ENCODE measurements at places on chromosomes 2 and 18.

DNA sequence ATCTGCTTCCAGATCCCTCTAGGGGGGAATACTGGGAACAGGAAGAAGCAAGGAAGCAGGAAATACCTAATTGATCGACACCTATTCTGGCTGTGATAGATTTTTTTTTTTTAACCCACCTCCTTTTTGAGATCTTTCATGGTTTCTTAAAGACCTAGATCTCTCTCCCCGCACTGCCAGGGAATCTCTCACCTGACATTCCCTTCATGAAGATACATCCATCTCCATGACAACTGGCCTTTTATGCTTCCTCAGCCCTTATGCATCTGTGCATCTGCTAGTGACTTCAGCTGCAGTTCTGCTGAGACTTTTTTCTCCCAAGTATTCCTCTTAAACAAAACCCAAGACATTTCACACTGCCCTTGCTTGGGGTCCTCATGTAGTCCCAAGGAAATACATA lies 21.1 kb upstream of the CPO start:
- DNase-seq, result no peak

DNA sequence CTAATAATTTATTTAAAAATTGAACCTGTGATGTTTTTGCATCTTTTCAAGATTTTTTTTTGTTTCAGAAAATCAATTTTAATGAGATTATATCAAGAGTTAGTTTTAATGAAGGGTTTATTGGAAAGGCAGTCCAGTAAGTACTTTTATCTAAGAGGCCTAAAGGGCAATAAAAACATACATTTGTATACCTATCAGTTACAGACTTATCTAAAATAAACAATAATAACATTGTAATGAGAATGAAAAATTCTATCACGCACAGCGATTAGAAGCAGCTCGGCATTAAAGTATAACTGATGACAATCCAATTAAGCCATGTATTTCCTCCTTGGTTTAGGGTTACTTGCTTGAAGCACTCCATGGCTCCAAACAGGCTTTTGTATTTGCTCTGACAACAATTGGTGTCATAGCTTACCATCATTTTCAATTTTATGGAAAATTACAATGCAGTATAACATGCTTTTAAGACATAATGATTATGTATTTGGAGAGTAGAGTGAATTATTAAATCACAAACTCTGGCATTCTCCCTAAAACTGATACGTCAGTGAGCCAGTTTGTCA lies 629.4 kb downstream of the TSN start:
- no peak for DNase-seq

- DNase-seq, result no peak
Measured at GRCh38 chr2:231671270-231672050, 36.9 kb upstream of the PTMA start.

DNA sequence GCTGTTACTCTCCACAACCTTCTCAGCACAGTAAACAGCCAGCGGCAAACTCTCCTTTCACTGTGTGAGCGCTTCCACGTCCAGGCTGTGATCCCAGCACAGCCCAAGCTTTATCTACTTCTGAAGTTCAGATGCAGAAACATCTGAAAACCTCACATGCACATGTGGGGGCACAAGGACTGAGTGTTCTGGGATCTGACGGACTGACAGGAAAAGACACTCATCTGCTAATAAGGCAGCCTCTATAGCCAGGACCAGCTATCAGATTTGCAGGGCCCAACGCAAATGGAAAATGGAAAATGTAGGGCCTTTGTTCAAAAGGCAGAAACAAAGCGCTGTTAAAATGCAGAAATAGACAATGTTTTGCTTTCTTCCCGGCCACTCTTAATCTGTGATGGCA lies 133.8 kb upstream of the ARHGAP28 start:
- peak; percentile 58 for DNase-seq

- no peak for DNase-seq
Measured at GRCh38 chr2:140526575-140526974, 1604.2 kb downstream of the LRP1B start.

- no peak for DNase-seq
Measured at GRCh38 chr2:174004905-174005605, 39.9 kb upstream of the SP3 start.

- no peak for DNase-seq
Measured at GRCh38 chr2:111634995-111635538, 248.9 kb downstream of the ANAPC1 start.

DNA sequence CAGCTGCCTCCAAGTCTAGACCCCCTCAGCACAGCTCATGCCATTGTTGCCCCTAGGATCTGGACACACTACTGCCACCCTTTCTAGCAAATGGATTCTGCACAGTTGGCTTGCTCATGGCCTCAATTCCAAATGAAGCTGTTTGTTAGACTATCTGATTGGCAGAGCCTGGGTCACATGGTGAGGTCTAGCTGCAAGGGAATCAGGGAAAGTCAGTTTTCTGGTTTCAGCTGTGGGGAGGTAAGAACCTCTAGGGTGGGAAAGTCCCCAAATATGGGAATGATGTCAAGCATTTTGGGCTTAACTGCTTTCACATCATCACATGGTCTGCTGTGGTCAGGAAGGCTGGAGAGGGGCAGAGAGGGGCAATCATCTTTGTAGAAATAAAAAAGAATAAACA lies 150.4 kb upstream of the ITGA6 start:
- DNase-seq, result no peak

GRCh38 chr2:64769392-64770044 lies 115.8 kb upstream of the SERTAD2 start:
- DNase-seq, result no peak

DNA sequence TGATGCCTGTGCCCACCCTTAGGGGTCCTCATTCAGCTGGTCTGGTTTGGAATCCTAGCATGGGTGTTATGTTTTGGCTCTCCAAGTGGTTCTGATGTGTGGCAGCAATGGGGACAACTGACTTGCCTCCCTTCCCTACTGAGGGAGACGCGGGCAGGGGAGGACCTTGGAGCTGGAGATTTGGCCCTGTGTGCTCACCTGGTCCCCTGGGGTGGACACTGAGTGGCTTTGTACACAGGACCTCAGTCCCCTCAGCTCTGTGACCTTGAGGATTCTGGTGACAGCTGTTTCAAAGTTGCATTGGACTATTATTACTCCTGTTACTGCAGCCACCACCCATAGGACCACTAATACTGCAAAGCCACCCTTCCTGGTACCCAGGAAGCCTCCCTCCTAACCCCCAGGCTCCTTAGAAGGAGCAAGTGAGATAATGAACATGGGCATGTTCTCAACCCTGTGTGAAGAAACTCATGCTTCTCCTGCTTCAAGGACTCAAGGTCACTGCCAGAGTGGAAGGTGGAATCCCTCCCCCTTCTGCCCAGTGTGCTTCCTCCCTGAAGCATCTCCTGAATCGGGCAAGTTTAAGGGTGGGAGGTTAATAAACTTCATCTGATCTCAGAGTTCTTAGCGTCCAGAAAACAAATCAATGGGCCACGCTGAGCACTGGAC lies 26.5 kb downstream of the TMEM182 start:
- DNase-seq, result no peak

DNA sequence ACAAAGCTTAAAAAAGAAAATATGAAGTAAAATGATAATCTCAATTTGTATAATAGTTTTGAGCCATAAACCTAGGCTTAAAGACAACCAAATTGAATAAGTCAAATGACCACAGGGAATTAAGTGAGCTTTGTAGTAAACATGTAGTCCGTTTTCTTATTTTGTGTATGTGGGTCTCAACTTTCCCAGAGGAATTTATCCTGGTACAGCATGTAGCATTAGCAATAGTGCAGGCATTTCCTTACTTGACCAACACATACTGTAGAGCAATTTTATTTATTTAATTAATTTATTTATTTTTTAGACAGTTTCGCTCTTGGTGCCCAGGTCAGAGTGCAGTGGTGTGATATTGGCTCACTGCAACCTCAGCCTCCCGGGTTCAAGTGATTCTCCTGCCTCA lies 37.5 kb upstream of the MTCL1 start:
- no peak for DNase-seq

GRCh38 chr2:161415987-161416707 lies at the start of gene TBR1:
TBR1 (plus strand) TSS chr2:161416297; CDS start chr2:161416411, 114 bp downstream.
- no peak for DNase-seq

GRCh38 chr2:46411985-46412384 lies 67.4 kb upstream of the TMEM247 start:
- DNase-seq, result no peak

- peak; percentile 35 for DNase-seq
Measured at GRCh38 chr18:21682371-21683051, 22.1 kb downstream of the ABHD3 start.

DNA sequence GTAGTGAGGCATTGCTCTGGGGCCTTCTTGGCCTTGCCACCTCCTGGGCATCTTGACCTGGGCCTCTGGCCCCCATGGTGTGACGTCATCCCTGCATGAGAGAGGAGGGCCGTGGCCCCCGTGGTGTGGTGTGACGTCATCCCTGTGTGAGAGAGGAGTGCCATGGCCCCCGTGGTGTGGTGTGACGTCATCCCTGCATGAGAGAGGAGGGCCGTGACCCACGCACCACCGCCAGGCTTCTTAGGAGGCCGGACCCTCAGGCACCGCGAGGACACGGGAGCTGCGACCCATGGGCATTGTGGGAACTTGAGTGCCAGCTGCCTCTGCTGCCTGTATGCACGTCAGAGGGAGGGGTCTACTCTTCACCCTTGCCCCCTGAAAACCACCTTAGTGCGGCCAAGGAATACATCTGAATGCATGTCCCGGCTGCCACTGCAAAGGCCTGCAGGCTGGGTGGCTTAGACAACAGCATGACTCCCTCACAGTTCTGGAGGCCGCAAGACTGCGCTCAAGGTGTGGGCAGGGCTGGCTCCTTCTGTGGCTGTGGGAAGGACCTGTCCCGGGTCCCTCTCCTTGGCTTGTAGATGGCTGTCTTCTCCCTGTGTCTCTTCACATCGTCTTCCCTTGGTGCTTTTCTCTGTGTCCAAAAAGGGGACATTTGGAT lies 20.8 kb upstream of the OTOS start:
- DNase-seq, result no peak

DNA sequence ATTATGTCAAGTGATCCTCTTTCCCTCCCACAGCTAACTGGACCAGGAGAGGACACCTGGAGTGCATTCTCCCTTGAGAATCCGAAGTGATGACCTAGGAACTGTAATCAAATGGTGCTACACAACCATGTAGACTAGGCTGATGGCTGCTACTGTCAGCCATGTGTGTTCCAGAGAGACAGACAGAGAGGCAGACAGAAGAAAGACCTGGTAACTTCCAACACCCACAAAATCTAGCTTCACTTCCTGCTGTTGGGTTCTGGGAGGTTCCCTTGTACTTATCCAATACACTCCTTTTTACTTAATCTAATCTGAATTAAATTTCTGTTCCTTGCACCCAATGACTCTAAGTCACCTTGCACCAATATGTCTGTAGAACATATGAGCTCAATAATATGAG lies 72.3 kb downstream of the AAK1 start:
- DNase-seq, result no peak

GRCh38 chr2:3042601-3043585 lies 334.7 kb downstream of the EIPR1 start:
- DNase-seq, result no peak

DNA sequence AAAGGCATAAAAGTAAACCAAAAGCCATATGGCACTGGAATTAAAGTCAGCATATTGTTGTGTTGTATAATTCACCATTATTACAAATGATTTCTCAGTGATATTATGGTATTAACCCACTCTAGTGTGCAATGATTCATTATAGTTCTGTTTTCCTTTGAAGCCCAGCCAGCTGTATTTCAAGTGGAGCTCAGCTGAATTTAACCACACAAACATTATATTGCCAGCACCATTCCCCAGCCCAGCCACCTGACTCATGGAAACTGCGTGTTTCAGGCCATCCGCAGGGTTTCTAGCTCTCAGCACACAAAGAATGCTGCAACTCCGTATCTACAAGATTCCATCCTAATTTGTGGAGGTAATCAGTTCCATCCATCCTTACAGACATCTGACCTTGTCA lies 166.8 kb upstream of the CHAC2 start:
- no peak for DNase-seq

DNA sequence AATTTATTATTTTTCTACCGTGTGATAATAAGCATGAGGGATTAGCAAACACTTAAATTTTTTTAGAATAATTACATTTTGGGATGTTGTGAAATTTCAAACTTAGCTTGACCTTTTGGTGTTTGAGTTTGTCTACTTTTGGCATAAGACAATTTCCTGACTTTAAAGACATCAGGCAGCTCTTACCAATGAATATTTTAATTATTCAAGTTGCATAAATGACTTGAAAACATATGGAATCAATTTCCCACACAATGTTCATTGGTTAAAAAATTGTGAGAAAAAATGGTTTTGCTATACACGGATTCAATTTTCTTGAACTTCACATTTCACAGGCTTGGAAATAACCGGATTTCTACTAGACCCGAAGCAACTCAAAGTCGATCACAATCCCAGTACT lies 243.4 kb downstream of the IKZF2 start:
- DNase-seq, result no peak

GRCh38 chr2:218129458-218130135 lies 3.8 kb downstream of the CXCR2 start:
- no peak for DNase-seq

DNA sequence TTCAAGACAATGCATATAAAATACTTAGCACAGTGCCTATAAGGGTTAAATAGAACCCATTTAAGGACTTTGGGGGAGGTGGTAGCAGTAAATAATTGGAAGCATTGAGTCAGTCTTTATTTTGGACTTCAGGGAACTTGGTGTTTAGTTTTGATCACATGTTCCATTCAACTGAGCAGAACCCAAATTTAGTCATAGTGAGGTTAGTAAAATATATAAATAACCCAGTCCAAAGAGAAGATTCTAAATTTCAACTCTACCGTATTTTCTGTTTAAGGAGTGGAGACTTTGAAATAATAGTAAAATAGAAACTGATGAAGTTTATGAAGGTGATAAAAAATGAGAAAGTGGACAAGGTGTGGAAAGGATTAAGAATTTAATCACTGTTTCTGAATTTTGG lies 19.7 kb downstream of the TWSG1 start:
- no peak for DNase-seq

DNA sequence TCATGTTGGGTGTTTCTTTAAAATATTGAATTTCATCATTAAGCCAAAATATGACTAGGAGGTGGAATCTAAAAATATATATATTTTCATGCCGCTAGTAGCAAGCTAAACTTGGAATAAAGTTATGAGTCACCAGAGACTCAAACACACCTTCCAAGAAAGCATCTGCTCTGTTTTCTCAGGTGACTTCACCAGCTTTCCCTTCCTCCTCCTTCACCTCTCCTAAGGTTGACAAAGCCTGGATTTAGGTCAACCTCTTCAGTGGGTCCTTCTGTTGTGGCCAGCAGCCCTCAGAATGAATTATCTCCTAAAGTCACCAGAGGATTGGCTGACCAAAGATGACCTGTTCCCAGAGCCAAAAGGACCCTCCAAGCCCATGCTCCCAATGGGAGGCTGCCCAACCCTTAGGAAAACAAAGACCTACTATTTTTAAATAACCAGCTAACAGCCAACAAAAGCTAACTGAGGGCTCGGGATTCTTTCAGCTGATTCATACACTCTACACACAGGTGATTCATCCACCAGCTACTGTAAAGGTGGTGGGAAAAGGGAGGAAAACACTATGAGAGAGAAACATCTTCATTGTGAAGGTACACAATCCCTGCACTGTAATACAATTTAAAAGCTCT lies 113.9 kb downstream of the MYO5B start:
- DNase-seq, result no peak

DNA sequence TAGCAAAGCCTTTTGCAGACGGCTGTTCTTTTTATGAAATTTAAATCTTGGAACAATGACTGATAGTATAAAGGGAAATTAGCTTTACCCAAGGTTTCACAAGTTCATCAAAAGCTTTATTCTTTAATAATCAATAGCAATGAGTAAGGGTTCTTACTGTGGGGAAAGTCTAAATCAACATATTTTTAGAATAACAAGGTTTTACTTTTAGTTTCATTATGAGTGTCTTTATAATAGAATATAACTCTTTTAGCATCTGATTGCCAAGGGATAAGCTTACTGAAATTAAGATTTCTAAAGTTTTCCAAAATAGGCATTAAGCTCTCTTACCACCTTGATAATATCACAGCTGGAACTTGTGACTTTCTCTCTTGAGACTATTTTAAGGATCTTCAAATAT lies 1489.7 kb downstream of the LRP1B start:
- no peak for DNase-seq
